ENCODE measurements at places on chromosomes 3 and 15. TPM values are rescaled to one million over a fixed set of nuclear protein-coding genes. Genes with fewer than 3 reads are reported as not detected.

The KNL1 gene
- polyA plus RNA-seq: not detected

- H3K4me1 ChIP-seq: peaks cover 37% of the 10 kb centered on the region
- no peak overlapping the region for H3K4me3 ChIP-seq
- peaks cover 47% of the 10 kb centered on the region for H3K27me3 ChIP-seq
- no peak for DNase-seq
- H3K36me3 ChIP-seq: no peaks in the 10 kb centered on the region
Measured at GRCh38 chr3:169658311-169658931, 5.1 kb downstream of the MECOM start.

The DGKG gene
- polyA plus RNA-seq: not detected

DNA sequence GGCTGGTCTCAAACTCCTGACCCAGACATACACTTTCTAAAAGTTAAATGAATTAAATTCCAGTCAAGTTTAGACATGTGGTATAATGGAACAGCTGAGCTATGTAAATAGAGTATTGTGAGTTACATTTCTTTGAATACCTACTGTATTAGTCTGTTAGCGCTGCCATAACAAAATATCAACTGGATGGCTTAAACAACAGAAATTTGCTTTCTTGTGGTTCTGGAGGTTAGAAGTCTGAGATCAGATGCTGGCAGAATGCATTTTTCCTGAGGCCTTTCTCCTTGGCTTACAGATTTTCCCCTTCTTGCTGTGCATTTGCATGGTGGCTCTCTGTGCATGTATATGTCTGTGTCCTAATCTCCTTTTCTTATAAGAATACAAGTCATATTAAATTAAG lies 101.5 kb upstream of the TGFBR2 start:
- no peak overlapping the region for H3K27ac ChIP-seq
- DNase-seq: no peak
- no peaks in the 10 kb centered on the region for H3K36me3 ChIP-seq
- H3K27me3 ChIP-seq: no peaks in the 10 kb centered on the region

GRCh38 chr15:98800437-98801233 lies 152.3 kb downstream of the IGF1R start:
- H3K27me3 ChIP-seq: peaks cover 3% of the 10 kb centered on the region
- H3K4me3 ChIP-seq: no peak overlapping the region
- H3K4me1 ChIP-seq: no peaks in the 10 kb centered on the region
- no peaks in the 10 kb centered on the region for H3K36me3 ChIP-seq

- H3K27me3 ChIP-seq: no peaks in the 10 kb centered on the region
- H3K36me3 ChIP-seq: no peaks in the 10 kb centered on the region
- no peak overlapping the region for H3K27ac ChIP-seq
- no peak overlapping the region for H3K4me3 ChIP-seq
- no peak for DNase-seq
- no peaks in the 10 kb centered on the region for H3K4me1 ChIP-seq
Measured at GRCh38 chr3:158260392-158260791, 150.5 kb downstream of the RSRC1 start.

The CPOX gene
- 8.2 TPM for polyA plus RNA-seq

The LRRN1 gene
- not detected for polyA plus RNA-seq

The NAA50 gene
- 77.5 TPM for polyA plus RNA-seq

DNA sequence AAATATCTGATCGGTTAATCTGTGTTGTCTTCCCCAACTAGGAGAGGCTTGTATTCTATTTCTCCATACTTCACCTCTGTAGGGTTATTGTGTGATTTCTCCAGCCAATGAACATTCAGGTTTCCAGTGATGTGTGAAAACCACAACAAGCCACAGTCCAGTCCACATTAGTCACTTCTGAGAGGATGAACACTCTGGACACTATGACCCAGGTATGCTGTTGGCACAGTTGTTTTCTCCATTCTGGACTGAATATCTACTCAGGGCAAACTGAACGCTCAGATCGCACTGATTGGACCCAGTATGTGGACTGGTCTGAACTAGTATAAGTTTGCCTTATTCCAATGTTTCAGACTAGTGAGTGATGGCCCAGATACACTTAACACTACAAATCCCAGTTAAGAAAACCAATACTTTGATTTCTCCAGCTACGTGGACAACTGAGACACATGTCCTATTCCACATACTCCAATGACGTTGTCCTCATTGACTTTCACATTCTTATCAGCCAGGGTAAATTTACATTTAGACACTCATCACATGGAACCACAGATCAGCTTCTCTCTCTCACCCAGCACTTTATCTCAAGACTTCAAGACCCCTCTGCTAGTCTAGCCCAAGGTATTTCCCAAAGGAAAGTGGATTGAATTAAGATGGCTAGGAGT lies 587.4 kb upstream of the SGO1 start:
- H3K4me1 ChIP-seq: no peaks in the 10 kb centered on the region
- H3K27me3 ChIP-seq: no peaks in the 10 kb centered on the region
- no peaks in the 10 kb centered on the region for H3K36me3 ChIP-seq
- no peak overlapping the region for H3K4me3 ChIP-seq
- no peak overlapping the region for H3K27ac ChIP-seq

DNA sequence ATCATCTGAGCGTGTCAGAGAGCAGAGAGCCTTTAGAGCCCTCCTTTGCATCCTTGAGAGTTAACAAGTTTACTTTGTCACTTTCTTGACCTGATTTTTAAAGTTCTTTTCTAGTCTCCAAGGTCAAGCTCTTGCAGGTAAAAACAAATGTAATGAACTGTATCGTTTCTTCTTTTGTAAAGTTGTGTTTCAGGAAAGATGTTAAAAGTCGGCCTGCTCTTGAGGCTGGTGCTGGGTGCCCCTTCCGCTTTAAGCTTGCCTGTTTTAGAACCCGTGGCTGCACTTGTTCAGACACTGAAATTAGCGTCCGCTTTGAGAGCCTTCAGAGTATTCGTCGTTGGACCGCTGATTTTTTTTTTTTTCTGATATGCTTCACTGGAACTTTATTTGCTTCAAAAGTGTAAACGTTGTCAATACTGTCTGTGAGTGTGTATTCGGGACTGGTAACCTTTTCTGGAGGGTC lies 52.6 kb upstream of the ULK4 start:
- H3K27ac ChIP-seq: peak overlapping the region; percentile 52
- no peaks in the 10 kb centered on the region for H3K36me3 ChIP-seq
- DNase-seq: no peak
- no peaks in the 10 kb centered on the region for H3K27me3 ChIP-seq
- H3K4me1 ChIP-seq: peaks cover 32% of the 10 kb centered on the region

The SLC22A14 gene
- polyA plus RNA-seq: 0.10 TPM

The LSAMP gene
- polyA plus RNA-seq: not detected

The ROPN1 gene
- polyA plus RNA-seq: not detected

The MED12L gene
- not detected for polyA plus RNA-seq

The GOLGA6L4 gene
- polyA plus RNA-seq: not detected

DNA sequence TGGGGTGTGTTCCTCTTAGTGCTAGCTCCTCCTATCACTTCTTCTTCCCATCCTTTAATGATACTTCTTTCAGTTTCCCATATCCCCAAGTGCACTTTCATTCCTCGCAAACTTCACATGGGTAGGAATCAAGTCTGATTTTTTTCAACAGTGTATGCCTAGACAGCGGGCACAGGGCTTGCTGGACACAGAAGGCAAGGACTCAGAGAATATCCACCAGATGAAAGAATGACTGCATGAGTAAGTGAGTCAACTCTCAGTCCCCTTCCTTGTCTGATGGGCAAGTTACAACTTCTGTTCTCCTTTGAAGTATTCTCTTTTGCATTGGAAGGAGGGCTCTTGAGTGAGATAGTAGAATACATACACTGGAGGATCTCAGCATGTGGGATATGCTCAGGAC lies 3.1 kb upstream of the SQOR start:
- DNase-seq: no peak
- peaks cover 16% of the 10 kb centered on the region for H3K4me1 ChIP-seq
- H3K27me3 ChIP-seq: no peaks in the 10 kb centered on the region
- no peak overlapping the region for H3K4me3 ChIP-seq

DNA sequence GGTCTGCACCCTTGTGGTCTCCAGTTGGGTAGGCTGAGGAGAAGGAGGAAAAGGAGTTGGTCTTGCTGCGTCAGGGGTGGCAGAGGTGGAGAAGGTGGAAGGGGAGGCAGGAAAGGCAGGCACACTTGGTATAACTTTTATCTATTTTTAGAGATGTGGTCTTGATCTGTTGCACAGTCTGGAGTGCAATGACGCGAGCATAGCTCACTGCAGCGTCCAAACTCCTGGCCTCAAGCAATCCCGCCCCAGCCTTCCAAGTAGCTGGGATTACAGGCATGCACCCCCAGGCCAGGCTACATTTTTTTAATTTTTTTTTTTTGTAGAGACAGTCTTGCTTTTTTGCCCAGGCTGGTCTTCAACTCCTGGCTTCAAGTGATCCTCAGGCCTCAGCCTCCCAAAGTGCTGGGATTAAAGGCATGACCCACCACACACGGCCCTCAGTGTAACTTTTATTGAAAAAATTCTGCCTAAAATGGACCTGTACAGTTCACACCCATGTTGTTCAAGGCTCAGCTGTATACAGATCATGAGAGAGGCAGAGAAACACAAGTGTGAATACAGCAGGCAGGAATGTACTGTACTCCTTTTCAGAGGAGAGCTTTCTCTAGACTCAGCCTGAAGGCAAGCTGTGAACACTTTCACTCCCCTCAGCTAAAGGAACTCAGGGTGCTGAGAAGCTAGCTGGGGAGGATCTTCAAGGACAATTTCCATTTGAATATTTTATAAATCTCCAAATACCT lies 2.1 kb upstream of the RHOV start:
- H3K27ac ChIP-seq: no peak overlapping the region
- H3K27me3 ChIP-seq: no peaks in the 10 kb centered on the region
- H3K4me1 ChIP-seq: peaks cover 6% of the 10 kb centered on the region
- no peaks in the 10 kb centered on the region for H3K36me3 ChIP-seq
- H3K4me3 ChIP-seq: no peak overlapping the region

DNA sequence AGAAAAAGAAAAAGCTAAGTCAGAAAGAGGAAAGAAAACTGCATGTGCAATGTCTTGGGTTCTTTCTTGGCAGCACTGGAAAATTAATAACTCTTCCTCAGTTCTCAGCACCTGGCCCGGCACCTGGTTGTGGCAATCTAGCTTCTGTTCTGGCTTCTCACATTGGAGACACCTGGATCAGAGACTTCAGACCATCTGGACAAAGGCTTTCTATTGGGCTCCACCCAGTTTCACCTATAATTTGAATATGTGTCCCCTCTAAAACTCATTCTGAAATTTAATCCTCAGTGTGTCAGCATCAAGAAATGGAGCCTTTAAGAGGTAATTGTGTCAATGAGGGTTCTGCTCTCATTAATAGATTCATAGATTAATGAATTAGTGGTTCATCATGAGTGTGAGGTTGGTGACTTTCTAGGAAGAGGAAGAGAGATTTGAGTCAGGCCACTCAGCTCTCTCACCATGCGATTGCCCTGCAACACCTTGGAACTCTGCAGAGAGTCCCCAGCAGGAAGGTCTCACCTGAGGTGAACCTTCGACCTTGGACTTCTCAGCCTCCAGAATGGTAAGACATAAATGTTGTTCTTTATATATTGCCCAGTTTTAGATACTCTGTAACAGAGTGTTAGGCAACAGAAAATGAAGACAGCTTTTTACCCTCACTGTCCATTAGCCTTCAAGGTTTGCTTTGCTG lies 679.9 kb downstream of the NTRK3 start:
- no peaks in the 10 kb centered on the region for H3K4me1 ChIP-seq
- DNase-seq: no peak
- H3K27me3 ChIP-seq: no peaks in the 10 kb centered on the region

DNA sequence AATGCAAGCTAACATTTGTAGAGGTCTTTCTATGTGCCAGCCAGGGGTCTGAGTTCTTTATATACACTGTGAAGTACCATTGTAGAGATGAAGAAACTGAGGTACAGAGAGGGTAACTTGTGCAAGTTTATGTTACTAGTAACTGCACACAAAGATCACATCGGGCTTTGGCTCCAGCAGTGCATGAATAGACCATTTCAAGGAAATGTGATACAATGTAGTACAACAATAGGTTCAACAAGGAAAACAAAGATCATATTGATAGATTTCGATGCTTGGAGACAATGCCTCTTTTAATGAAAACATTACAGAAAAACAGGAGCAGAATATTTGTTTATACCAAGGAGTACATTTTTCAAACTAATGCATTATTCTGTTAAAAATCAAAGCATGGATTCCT lies 115.3 kb downstream of the POLR2M start:
- no peak overlapping the region for H3K27ac ChIP-seq
- H3K27me3 ChIP-seq: no peaks in the 10 kb centered on the region
- no peaks in the 10 kb centered on the region for H3K4me1 ChIP-seq

- DNase-seq: no peak
- peak overlapping the region; percentile 41 for H3K27ac ChIP-seq
- no peaks in the 10 kb centered on the region for H3K27me3 ChIP-seq
- peaks cover 68% of the 10 kb centered on the region for H3K4me1 ChIP-seq
- H3K4me3 ChIP-seq: no peak overlapping the region
Measured at GRCh38 chr3:188000361-188000861, 153.5 kb upstream of the LPP start.

The KLHL6 gene
- polyA plus RNA-seq: 8.4 TPM

GRCh38 chr15:41773332-41773728 lies 954 bp upstream of the MAPKBP1 start:
- H3K36me3 ChIP-seq: no peaks in the 10 kb centered on the region
- DNase-seq: no peak
- H3K27me3 ChIP-seq: no peaks in the 10 kb centered on the region

GRCh38 chr3:177150970-177151627 lies 46.2 kb downstream of the TBL1XR1 start:
- no peak for DNase-seq
- no peak overlapping the region for H3K27ac ChIP-seq
- no peaks in the 10 kb centered on the region for H3K27me3 ChIP-seq

Data from CD4-positive, alpha-beta memory T cell (primary cell).